Left renal cortex interstitium (tissue), 4 donors: ENCODE measurements at places on chromosomes 11 and 22.

DNA sequence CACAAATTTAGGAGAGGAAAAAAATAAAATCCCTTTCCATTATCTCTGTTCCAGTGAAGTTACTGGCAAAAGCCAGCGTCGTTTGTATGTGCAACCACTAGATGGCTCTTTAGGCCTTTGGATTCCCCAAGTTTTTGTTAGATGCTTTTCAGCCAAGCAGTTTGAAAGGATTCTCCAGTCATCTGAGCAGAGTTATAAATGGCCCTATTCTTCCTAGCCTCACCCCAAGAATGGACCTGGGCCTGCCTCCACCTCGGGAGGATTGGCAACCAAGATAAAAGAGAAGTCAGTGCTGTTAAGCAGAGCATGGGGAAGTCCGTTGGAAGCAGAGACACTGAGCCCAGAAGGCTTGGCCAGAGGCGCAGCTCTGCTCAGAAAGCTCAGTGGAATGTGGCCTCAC lies 15.4 kb downstream of the FAM181B start:
- no peak for DNase-seq

GRCh38 chr11:108915666-108916065 lies 250.8 kb downstream of the DDX10 start:
- no peak for DNase-seq

- no peak for DNase-seq
Observed at GRCh38 chr11:3984896-3985295, 109.7 kb upstream of the RRM1 start.

GRCh38 chr11:75563978-75564552 lies 2.0 kb downstream of the SERPINH1 start:
- no peak for DNase-seq

- DNase-seq: no peak
Observed at GRCh38 chr22:31394326-31394725, 5.1 kb upstream of the DRG1 start.

- DNase-seq: no peak
Observed at GRCh38 chr22:50521710-50522109, 3.7 kb downstream of the SCO2 start.

- DNase-seq: no peak
Observed at GRCh38 chr11:31817054-31817620, 6.0 kb upstream of the PAX6 start.

DNA sequence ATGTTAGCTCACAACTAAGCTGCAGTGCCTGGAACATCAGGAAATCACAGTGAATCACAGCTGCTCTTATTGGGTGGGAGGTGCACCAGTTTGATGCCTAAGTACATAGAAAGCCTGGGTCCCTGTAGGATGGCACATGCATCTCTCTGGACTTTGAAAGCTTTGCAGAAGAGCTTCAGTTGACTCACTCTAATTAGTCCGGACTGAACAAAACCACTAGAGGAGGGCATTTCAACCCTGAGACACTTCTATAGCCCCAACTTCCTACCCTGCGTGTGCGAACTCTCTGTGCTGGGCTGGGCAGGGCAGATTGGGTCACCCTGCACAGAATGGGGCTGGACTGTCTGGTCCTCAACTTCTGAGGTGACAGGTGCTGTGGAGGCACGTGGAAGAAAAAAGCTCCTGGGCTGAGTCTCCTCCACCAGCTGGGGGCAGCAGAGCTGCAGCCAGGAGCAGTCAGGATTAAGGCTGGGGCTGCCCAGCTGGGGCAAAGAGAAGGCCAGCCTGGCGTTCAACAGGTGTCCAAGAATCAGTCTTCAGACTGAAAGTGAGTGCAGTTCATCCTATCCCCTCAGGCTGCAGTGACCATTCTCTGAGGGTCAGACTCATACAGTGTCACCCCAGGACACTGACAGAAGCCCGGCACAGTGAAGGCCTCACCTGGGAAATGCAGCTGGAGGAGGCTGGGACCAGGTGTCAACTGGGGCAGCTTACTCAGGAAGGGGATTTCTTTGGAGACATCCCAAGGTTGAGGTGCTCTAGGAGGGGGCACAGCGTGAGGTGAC lies 22.1 kb downstream of the GGTLC2 start:
- DNase-seq: no peak

- DNase-seq: no peak
Observed at GRCh38 chr22:22684580-22685561, 40.5 kb downstream of the GGTLC2 start.

GRCh38 chr11:24226606-24227005 lies 270.2 kb upstream of the LUZP2 start:
- DNase-seq: no peak

DNA sequence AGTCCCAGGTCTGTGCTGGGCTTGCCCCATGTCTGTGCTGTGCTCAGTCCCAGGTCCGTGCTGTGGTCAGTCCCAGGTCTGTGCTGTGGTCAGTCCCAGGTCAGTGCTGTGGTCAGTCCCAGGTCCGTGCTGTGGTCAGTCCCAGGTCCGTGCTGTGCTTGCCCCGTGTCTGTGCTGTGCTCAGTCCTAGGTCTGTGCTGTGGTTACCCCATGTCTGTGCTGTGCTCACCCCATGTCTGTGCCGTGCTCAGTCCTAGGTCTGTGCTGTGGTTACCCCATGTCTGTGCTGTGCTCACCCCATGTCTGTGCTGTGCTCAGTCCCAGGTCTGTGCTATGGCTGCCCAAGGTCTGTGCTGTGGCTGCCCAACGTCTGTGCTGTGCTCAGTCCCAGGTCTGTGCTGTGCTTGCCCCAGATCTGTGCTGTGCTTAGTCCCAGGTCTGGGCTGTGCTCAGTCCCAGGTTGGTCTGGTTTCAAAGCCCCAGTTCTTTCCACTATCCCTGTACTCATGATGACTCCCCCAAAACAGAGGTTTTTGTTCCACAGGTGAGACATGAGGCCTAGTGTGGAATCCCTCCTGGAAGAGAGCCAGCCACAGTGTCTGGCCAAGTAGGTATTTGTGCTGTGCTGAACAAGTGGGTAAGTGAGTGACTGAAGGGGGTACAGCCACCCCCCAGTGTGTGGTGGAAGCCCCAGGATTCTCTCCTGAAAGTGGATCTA lies 34.8 kb downstream of the IRAG1 start:
- no peak for DNase-seq

DNA sequence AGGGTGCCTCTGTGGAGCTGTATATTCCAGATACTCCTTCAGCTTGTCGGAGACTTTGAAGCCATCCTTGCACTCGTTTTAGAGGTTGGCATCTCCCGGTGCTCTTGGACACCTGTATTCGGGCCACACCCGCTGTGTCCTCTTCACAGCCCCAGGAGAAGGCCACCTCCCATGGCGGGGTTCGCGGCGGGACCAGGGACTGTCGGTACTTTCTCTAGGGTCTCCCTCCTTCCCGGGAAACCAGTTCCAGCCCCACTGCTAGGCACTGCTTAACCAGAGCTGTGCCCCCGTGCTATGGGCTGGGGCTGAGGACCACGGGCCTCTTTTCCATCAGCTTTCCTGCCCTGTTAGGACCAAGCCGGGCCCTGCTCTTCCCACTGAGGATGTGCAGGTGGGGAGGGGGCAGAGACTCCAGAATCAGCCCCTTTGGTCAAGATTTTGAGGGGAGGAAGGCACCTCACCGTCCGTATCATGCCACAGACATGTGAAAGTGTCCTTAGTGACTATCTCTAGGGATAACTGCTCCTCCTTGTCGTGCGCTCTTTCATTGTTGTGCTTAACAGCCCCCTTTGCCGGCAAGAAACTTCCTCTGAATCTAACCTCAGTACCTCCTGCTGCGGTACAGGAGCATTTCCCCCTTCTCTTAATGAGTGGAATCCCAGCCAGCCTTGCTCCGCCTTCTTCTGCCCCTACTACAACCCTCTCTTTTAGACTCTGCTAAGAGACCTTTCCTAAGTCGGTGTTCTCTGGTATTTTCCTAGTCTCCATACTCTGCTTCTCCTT lies 1.2 kb upstream of the B3GAT1 start:
- DNase-seq: no peak

- DNase-seq: no peak
Observed at GRCh38 chr11:16177688-16178087, 178.7 kb downstream of the SOX6 start.

GRCh38 chr11:122436188-122436555 lies 219.3 kb upstream of the UBASH3B start:
- no peak for DNase-seq

DNA sequence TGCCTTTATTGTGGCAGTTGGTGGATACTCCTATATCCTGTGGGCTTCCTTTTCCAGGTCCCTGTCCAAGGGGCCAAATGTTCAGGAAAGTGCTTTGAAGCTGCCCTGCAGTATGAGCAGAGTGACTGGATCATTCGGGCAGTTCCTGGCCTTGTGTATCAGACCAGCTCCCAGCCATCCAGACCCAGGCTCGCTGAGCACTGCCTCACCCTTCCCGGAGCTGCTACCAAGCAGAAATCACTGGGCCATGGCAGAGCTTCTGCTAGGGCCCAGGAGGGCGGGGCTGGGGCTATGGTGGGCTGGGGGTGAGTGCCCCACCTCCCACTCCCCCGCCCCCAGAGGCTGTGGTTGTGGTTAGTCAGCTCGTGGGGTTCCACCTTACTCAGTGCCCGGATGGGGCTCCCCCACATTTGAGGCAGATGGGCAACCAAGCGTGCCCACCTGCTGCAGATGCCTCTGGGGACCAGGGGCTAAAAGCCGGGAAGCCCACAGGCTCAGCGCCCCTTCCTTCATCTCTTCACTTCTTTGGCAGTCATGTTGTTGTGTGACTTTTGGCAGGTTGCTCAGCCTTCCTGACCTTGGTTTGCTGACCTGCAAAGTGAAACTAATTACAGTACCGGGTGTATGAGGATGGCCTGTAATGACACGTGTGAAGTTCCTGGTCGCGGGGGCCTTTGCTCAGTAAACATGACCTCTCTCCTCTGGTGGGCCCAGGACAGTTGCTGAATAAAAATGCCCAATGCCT lies 2.1 kb upstream of the LRRC32 start:
- DNase-seq: no peak
